Neural progenitor cell (in vitro differentiated cells): ENCODE measurements at places on chromosomes 7 and 10.

DNA sequence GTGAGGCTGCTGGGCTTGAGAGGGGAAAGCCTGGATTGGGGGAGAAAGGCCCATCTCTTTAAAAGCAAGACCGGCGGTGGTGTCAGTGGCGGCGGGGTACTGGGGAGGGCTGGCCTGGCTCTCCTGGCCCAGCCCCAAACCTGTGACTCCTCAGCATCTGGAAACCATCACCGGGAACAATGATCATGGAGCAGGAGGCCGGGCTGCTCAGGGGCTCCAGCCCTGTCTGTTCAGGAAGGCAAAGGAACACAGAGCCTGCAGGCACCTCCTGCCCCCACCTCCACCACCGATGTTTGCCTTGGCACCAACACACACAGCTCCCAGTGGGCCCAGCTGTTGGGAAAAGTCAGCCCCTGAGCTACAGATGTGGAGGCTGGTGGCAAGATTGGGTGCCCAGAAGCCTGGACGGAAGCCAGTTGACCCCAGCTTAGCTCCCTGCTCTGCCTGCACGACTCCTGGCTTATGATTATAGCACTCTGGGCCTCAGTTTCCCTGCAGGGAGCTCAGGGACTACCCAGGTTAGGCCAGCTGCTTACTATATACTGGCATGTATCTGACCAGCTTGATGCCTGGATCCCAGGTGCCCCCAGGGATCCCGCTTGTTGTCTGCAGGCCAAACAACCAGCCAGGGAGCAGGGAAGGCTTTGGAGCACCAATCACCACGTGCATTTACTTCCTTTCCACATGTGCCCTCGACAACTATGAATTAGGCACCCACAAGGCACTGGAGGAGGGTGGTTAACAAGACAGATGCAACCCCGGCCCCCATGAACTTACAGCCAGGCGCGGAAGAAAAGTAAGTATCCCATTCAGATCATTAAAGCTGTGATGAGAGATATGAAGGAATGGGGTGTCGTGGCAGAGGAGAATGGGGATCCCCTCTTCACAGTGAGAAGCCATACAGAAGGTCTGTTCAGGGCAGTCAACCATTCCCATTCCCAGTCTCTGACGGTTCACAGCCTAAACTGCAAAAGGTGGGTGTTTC lies 37.3 kb downstream of the ZCCHC24 start:
- DNase-seq, result no peak

DNA sequence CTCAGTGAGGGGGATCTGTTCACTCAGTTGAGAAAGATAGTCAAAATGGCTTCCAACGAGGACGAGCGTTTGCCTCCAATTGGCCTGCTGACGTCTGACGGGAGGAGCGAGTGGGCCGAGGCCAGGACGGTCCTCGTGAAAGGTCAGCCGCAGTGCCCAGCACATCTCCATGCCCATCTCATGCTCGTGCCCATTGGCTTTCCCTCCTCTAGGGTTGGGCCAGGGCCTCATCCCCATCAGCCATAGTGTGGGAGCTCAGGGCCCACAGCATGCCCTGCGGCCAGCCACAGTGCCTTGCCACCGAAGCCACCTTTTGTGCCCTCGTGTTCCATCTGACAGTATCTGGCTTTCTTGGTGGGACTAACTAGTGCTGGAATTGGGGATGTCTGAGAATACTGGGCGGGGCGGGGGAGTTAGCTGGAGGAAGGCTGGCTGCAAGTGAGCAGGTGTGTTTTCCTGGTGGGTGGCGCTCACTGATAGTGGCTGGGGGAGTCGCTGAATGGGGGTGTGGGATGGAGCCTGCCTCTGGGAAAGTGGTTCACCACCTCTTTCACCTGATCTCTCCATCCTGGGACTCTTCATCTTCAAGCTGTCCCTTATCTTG lies 13.9 kb downstream of the CHAT start:
- DNase-seq, result no peak

DNA sequence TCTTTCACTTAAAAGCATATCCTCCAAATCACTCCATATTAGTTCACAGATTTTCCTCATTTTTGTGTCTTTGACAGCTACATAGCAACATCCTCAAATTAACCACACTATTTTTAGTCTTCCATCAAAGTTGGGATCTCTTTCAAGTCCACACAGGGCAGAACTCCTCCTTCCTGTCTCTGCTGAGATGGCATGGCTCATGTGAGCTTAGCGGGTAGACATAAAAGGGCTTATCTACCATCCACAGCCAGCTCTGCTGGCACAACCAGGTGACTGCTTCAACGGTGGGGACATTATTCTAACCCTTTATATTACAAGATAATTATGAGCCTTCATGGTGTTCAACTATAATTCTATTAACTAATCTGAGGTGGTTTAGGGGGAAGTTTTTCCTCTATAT lies 35.5 kb downstream of the ICA1 start:
- no peak for DNase-seq

DNA sequence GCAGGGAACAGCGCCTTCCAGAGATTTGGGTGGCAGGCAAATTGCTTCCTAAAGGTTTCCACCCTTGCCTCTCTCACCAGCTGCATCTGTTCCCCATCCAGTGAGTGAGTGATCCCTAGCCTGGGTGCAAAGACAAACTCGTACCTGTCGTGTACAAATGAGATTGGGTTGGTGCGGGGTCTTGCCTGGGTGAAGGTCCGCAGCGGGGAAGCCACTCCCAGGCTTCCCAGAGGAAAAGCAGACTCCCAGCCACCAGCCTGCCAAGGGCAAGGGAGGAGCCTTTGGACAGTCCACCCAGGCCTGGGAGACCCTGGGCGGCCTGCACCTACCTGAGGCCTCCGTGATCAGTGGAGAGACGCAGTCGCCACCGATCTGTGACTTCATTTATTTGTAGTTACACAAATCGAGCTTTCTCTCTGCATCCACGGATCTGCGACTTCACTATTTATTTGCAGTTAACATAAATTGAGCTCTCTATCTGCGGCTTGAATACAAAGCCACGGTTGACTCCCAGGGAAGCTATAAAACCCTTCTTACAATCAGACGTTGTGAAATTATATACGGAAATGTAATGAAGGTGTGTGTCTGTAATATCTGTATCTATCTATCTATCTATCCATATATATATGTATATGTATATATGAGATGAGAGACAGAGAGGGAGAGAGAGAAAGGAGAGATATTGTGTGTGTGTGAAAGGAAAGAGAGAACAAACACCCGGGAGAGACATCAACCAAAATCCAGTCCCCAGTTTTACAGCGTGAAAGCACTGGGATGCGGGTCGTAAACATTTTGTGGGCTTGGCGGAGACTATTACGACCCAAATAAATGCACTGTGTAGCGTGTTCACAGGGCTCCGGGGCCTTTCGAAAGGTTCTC lies 3.0 kb upstream of the HOXA7 start:
- DNase-seq, result no peak

GRCh38 chr10:6780008-6780677 lies 200.1 kb upstream of the PRKCQ start:
- DNase-seq, result no peak

GRCh38 chr10:63801166-63801565 lies 280.0 kb downstream of the REEP3 start:
- no peak for DNase-seq

DNA sequence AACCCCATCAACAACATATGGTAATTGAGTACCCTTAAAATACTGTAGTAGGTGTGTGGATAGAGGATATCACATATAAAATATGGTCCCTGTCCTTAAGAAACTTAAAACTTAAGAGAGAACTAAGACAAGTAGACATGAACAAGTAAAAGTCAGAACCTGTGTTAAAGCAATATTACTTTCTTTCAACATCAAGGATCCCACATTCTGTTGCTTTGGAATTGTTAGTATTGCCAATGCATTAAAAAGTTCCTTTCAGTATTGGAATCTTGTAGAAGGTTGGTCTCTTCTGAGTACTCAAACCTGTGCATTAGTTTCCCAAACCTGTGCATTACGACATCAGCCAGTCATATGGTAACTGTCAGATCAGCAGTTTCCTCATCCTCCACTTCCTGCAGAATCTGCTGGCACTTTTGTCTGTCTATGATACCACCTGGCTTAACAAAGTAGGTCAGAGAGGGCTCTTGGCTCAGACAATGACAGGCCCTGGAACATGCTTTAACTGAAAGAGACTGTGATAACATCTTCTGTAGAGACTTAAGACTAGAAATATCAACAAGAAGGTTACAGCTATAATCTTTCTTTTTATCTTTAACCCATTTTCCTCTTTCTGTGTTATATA lies 56.5 kb downstream of the CCDC71L start:
- no peak for DNase-seq

DNA sequence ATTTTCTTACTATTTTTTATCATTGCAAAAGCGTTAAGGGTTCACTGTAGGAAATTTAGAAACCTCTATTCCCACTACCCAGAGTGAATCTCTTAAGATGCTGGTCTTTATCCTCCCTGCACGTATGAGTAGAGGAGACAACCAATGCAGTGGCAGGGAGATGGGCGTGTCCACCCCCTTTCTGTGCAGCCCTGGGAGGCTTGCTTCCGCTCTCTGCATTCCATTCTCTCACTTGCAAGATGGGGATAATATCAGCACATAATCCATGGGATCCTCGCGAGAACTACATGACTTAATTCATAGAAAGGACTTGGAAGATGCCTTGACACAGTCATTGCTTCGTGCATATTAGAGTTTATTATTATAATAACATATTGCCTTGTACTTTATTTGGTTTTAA lies 196.2 kb downstream of the KLF6 start:
- peak; percentile 28 for DNase-seq

DNA sequence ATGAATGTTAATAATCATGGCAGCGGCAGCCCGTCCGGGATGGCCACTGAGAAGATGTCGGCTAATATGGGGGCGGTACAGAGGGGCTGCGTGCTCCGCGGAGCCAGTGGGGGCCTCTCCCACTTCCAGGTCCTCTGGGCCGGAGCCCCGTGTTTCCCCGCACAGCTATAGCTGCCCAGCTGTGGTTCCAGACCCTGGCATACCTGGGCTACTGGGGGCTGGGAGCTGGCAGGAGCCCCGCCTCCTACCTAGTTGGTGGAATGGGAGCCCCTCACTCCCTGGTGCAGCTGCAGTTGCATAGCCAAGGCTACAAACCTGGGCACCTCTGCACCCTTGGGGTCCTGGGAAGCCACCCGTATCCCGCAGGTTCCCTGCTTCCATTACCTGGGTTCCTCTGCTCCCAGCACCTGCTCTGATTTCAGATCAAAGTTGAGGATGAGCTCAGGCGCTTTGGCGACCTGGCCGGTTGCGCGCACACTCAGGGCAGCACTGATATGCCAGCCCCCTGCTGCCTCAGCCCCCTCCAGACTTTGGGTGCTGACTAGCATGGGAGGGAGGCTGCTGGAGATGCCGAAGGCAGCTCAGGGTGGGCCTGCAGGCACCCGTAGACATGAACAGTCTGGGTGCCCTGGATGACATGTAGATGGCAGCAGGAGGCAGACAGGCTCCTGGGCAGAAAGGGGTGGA lies 236.5 kb upstream of the SEMA3D start:
- DNase-seq, result no peak

DNA sequence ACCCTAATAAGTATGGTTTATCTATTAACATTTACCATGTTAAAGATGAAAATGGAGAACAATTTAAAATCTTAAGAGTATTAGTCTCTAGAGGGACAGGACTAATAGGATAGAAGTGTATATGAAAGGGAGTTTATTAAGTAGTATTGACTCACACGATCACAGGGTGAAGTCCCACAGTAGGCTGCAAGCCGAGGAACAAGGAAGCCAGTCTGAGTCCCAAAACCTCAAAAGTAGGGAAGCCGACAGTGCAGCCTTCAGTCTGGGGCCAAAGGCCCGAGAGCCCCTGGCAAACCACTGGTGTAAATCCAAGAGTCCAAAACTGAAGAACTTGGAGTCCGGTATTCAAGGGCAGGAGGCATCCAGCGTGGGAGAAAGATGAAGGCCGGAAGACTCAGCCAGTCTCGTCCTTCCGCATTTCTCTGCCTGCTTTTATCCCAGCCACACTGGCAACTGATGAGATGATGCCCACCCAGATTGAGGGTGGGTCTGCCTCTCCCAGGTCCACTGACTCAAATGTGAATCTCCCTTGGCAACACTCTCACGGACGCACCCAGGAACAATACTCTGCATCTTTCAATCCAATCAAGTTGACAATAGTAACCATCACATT lies 140.8 kb upstream of the FAM20C start:
- DNase-seq, result no peak

DNA sequence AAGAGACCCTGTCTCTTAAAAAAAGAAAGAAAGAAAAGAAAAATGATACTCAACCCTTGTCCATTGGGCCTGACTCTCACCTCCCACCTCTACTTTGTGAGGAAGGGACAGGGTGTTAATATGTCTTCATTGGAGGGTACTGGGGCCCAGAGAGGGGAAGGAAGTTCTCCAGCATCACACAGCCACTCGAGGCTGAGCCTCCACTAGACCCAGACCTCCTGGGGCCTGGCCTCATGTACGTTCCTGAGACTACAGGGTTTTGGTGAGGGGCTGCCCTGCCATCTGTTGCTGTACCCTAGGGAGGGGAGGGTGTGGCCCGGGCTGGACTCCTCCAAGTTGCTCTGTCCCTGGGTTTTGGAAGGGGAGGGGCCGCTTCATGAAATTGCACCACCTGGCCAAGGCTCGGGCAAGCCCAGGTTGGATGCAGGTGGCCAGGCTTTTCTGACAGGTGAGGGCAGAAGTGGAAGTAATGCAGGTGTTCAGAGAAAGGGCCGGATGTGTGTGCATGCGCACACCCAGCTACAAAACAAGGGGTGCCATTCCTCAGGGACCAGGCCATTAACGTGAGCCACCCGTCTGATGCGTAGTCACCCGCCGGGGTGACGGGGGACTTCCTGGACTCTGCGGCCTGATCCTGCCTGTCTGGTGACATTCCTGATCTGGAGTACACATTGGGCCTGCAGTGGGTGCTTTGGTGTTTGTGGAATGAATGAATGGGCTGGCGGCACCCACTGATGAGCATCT lies 21.7 kb downstream of the GTF2IRD1 start:
- no peak for DNase-seq

DNA sequence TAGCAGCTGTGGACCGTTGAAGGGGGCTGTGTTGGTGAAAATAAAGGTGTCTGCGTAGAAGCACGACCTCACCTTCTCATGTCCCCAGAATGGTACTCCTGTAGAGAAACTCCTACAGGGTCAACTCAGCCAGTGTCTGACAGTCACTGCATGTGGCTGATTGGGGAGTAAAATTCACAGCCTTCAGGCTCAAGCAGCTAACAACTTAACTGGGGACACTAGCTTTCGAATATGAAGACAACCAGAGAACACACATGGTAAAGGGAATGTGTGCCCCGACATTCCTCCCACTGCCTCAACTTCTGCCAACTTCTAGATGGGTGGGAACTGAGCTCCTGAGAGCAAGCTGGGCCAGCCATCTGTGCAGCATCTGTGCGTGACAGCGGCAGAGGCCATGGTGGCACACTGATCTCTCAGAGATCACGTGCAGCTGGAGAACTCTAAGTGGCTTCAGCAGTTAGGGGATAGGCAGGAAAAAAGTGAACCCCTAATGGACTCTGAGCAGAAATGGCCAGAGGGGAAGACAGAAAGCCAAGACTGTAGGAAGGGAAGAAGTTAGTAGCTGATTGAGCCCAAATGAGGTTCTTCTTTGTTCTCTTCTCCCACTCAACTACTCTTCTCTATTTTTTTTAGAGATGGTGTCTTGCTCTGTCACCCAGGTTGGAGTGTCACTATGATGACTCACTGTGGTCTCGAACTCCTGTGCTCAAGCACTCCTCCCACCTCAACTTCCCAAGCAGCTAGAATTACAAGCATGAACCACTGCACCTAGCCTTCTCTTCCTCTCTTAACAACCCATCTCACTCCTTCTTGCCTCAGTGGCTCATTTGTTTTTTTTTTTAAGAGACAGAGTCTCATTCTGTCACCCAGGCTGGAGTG lies 280.8 kb downstream of the ZEB1 start:
- DNase-seq, result no peak

GRCh38 chr10:1399431-1400100 lies 337.8 kb downstream of the ADARB2 start:
- DNase-seq, result no peak

- no peak for DNase-seq
Measured at GRCh38 chr7:50357426-50357825, 52.9 kb downstream of the IKZF1 start.

GRCh38 chr10:18094793-18095192 lies 45.4 kb upstream of the CACNB2 start:
- DNase-seq, result no peak
